ENCODE measurements at places on chromosomes 5 and 9.

DNA sequence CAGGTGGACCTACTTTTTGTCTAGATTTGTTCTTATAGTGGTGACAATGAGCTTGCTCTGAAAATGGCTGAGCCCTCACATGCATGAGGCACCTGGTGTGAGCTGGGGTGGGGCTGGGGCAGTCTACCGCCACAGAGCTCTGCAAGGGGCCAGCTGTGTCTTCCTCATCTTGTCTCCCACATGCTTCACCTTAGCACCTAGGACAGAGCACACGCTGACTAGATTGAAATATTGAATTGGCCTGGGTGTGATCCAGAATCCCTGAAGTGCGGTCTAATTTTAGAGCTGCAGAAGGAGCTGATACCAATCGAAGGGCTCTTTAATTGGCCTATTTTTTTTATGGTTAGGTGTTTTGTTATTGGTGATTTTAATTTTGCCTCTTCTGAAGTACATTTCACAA is 126.1 kb upstream of the NFIB start:
- DNase-seq, result no peak

GRCh38 chr9:14170392-14170931 is 143.5 kb downstream of the NFIB start:
- DNase-seq, result no peak

- peak; percentile 44 for DNase-seq
Measured at GRCh38 chr9:21653091-21653490, 149.3 kb upstream of the MTAP start.

DNA sequence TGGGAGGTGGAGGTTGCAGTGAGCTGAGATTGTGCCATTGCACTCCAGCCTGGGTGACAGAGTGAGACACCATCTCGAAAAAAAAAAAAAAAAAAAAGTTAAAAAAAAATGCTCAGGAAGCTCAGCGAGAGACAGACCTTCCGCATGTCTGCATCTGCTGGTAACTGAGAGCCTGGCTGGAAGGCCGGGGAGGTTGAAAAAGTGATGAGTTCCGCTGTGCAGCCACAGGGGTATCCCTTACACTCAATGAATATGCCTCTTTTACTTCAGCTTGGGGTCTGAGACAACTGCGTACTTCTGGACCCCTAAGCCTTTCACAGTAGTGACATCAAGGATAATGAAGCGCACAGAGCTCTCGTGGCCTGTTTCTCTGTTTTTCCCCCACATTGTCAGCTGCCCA is 179.9 kb upstream of the KLF4 start:
- DNase-seq, result no peak

DNA sequence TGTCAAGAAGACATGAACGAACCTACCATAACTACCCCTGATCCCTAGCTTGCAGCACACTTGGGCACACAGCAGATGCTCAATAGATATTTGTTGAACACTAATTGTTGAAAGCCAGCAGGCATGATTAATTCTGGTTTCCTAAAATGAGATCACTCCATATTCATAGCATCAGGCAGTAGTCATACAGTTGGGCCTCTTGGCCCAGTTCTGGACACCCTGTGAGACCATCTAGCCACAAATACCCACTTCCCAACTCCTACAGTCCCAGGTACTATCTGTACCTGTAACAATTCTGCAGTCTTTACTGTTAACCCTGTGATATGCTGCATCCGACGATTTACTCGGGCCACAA is 24.2 kb downstream of the P4HA2 start:
- DNase-seq, result peak; percentile 62

DNA sequence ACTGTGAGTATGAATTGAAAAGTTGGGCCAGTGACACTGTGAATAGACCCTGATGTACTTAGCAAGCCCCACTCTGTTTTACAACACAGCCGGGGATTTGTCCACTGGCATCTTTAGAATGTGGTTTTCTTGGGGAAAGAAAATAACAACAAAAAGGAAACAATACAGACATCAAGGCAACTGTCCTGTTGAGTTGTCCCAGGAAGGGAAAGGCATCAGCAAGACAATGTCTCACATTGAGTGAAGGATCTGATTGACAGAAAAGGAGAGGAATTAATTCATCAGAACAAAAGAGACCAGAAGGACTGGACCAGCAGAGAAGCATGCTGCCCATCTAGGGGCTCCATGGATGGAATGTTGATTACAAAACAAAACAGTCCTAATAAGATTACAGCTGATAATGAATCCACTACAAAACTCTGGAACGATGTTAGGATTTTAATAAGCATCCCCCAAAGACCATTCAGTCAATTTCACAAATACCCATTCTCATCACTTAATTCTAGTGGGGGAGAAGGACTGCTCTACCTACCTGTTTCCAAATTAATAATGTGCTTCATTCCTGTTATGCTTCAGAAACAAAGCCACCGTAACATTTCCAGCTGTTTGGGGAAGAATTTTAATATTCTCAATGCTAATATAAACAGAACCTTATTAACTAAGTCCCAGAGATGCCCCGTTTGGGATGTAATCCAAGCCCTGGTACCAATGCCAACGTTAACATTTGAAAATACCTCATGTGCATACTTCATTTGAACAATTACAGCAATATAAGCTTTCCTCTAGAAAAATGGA is 298.0 kb downstream of the SPOCK1 start:
- DNase-seq, result no peak

GRCh38 chr9:136686534-136686793 is 793 bp downstream of the AGPAT2 start:
- no peak for DNase-seq

- DNase-seq, result no peak
Measured at GRCh38 chr5:40568548-40568947, 111.2 kb upstream of the PTGER4 start.

GRCh38 chr9:23635276-23635675 is 190.8 kb downstream of the ELAVL2 start:
- no peak for DNase-seq

DNA sequence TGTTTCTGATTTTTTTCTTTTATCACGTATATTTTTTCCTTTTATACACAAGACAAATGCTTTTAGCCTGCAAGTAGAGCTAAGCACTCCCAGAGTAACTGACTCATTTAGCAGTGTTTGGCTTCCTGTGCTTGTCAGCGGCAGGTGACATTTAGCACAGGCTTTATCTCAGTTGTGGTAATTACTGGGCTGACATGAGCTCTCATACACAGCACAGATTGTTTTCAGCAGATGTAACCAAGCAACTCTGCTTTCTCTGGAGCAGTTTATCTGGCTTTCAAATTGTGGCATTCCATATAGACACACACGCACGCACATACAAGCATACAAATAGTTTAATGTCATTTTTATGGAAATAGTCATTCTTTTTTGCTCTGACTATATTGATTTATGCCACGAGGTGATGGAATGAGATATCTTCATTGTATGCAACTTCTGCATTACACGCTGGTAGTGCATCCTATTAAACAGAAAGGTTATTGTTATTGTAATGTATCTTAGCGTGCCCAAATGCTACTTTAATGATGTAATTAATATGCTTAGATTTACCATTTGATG is 379.0 kb upstream of the GRAMD2B start:
- DNase-seq, result no peak

GRCh38 chr9:87428659-87429058 is 69.0 kb upstream of the DAPK1 start:
- DNase-seq, result no peak

- DNase-seq, result no peak
Measured at GRCh38 chr9:29796291-29796952, 2223.1 kb upstream of the C9orf72 start.

GRCh38 chr5:149325894-149326293 is 19.4 kb upstream of the GRPEL2 start:
- no peak for DNase-seq

GRCh38 chr9:126216826-126217225 is 109.8 kb upstream of the MVB12B start:
- DNase-seq, result no peak

GRCh38 chr9:97889941-97890887 is 32.1 kb downstream of the TRMO start:
- peak; percentile 28 for DNase-seq

DNA sequence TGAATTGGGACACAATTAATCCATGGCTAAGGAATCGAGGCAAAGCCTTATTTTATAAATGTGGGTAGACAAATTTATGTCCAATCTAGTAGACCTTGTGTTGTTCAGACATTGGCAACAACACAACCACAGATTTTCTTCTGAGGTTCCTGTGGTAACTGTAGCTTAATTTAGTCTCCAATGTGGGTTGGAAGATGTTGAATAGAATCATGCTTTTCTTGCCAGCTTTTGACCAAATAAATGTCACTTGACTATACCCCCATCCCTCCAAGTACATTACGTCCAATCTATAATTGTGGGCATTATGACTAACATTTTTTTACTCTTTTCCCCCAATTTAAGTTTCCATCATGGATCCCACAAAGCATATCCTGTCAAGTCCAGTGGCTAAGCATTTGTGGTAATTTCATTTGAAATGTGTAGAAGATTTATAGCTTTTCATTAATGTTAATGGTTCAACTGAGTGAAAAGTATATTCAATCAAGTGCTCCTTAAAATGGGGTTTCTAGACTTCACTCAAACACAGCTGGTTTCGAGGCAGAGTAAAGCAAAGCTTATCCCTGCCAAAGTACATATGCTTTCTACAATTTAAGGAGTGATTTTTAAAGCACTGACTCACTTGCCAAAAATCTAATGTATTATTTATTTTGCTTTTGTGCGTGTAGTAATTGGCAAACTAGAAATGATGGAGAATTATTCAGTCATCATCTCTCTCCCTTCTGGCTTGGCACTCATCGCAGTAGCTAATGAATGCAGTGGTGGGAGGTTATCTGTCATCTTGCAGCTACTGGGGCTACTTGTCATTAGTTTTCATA is 141.8 kb downstream of the FAM174A start:
- peak; percentile 63 for DNase-seq

DNA sequence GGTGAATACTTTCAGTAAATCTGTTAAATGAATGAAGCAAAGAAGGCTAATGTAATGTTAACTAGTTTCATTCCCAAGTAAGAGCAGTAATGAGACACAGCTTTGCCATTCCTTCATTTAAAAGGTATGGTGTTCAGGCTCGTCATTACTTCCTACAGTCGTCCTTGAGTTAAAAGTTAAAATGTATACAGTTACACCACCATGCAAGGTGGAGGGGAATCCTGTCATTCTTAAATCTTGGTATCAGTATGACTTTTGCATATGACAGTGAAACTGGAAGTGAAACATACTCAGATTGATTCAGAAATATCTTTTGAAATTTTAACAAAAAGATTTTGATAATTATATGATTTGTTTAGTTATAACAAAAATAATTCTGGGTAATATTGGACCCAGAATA is 25.9 kb downstream of the MTRR start:
- DNase-seq, result no peak

DNA sequence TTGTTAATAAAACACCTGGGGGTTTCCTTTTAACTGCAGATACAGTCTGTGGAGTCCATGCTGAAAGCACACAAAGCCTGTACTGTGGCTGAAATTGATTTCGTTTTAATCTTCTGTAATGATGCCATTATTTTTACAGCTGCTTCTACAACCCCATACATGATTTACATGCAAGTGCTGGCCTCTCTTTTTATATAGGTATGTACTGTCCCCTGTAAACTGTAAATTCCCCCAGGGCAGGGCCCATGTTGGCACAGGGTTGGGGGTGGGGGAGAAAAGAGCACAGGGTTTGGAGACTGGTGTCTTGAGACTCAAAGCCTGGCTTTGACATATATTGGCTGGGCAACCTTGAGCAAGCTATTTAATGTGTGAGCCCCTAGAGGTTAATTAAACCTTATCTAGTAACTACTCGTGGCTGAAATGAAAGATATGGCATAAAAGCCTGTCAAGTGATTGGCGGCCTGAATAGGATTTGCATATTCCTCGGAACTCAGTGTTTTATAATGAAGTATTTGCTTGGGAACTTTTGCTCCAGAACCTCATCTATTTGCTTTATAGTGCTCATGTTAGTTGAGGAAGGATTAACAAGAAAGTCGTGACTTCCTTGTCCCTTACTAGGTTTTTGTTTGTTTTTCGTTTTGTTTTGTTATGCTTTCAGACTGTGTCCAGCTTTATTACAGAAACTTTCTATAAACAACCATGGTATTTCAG is 34.0 kb downstream of the KLF4 start:
- DNase-seq, result no peak

DNA sequence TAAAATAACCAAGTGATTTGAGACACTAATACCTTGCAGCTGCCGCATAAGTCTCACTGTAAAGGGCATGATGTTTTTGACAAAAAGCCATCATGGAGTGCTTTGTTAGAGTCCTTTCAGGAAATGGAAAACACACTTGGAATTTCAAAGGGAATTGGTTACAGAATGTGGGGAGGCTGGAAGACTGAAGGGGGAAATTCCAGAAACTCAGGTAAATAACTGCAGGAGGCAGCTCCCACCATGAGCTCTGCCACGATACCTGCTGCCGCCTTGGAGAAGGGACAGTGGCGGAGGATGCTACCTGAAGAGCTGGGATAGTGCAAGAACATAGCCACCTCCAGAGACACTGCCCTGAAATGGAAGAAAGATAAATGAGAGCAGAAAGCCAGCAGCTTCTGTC is 66.9 kb downstream of the PRKACG start:
- no peak for DNase-seq

- no peak for DNase-seq
Measured at GRCh38 chr5:138926688-138927448, 51.7 kb upstream of the LRRTM2 start.

- DNase-seq, result no peak
Measured at GRCh38 chr5:61731267-61731945, 399.3 kb downstream of the ZSWIM6 start.

DNA sequence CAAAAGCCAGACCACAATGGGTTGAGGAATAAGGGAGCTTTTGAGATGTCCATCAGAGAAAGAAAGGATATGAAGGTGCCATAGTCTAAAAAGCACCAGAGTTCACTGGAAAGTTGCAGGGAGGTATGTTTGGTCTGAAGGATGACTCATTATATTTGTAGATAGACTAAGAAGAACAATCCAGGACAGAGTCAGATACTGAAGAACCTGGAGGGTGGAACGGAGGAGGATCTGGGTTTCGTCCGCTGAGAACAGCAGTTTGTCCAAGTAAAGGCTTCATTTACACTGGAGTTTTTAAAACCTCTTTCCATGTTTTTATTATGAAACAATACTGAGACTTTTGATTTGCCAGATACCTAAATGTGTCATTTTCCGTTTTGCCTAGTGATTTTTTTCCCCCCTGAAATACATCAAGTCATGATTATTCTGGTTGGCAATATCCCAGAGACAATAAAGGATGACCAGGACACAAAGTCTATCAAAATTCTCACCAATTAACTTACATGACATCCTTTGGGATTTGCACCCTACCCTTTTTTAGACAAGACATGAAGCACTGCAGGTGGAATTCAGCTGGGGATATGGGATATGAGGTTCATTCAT is 219.9 kb downstream of the MLLT3 start:
- DNase-seq, result no peak
